ENCODE measurements at places on chromosomes 16 and 17. TPM values are rescaled to one million over a fixed set of nuclear protein-coding genes. Genes with fewer than 3 reads are reported as not detected.

DNA sequence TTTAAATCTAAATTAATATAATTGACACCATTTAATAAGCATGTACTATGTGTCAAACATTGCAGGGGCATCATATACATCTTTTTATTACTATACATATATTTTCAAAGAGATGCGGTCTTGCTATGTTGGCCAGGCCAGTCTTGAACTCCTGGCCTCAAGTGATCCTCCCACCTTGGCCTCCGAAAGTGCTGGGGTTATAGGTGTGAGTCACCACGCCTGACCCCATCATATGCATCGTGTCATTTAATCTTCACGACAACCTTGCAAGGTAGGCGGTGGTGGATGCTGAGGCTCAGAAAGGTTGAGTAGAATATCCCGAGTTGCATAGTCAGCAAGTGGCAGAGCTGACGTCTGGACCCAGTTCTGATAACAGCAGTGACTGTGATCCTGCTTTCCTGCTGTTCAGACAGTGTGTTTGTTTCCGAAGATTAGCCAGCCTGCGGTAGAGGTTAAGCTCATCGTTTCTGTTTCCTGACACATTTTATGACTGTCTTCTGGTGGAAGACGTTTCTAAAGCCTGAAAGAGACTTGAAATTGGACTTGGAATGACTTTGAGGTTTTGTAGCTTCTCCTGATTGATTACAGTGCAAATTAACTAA is 316.6 kb downstream of the SNX29 start:
- no peak for DNase-seq

The ODAD4 gene
- total RNA-seq = 1.3 TPM

DNA sequence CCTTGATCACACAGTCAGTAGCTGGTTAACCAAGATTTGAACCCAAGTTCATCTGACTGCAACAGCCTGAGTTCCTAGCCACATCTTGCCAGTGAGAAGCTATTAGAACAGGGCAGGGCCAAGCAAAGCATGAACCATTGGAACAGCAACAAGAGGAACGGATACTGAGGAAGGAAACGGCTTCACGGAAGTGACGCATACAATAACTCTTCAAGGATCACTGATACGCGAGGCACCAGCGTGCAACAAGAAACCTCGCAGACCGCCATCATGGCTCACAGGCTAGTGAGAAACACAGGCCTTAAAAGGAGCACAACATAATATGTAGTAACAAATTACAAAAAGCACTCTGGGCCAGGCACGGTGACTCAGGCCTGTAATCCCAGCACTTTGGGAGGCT is 114.9 kb downstream of the CDYL2 start:
- no peak for DNase-seq

- peak; percentile 63 for DNase-seq
Measured at GRCh38 chr17:43732958-43733357, 25.6 kb downstream of the SOST start.

GRCh38 chr17:2087597-2088211 is 32.8 kb downstream of the HIC1 start:
- DNase-seq = no peak

DNA sequence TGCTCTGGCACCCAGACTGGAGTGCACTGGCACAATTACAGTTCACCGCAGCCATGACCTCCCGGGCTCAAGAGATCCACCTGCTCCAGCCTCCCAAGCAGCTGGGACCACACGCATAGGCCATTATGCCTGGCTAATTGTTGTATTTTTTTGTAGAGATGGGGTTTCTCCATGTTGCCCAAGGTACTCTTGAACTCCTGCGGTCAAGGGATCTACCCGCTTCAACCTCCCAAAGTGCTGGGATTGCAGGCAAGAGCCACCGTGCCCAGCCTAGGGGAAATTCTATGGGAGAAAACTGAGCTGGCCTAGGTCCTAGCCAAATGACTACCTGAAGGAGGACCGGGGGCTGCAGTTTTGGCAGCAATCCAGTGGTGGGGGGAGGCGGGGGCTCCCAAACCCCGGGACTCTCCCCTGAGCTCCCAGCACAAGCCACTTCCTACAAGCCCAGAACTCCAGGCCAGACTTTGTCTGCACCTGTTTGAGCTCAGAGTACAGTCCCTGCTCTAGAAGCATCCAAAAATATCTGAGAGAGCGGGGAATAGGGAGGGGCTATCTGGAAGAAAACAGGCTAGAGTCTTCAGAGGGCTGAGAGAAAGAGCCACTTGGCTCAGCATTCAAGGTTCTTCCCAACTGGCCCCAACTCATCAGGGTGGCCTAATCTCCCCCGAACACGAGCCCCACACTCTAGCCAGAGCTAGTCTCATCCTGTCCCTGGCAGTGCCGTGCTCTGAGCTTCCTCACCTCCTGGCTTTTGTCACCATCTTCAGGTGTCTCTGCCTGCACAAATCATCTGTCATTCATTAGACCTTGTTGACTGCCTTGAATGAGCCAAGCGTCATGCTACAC is 9.1 kb downstream of the SRL start:
- no peak for DNase-seq

DNA sequence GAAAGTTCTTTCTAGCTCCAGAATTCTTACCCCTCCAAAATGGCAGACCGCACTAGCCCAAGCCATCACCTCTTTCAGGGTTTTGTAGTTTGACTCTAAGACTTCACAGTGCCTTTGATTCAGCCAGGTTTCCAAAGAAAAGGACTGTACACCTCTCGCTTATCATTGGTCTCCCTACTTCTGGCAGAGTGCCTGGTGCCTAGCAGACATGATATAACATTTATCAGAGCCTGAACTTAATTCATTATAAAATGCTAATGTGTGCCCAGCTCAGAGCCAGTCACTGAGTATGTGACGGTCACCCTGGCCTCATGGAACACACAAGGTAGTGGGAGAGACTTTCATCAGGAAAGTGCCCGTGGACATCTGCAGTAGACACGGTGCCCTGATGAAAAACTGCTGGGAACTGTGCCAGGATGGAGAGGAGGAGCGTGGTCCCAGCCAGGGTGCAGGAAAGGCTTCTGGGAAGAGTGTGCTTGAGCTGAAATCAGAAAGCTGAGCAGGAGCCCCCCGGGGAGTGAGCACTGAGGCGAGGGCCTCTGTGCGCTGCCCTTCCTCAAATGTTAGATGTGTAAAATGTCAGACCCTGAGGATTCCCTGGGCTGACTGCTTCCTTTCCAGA is 34.3 kb upstream of the LGALS9 start:
- no peak for DNase-seq

- no peak for DNase-seq
Measured at GRCh38 chr16:78706637-78707036, 607.2 kb downstream of the WWOX start.

GRCh38 chr16:58306327-58306726 is 11.5 kb upstream of the PRSS54 start:
- peak; percentile 55 for DNase-seq

The SLC12A3 gene
- total RNA-seq = not detected

DNA sequence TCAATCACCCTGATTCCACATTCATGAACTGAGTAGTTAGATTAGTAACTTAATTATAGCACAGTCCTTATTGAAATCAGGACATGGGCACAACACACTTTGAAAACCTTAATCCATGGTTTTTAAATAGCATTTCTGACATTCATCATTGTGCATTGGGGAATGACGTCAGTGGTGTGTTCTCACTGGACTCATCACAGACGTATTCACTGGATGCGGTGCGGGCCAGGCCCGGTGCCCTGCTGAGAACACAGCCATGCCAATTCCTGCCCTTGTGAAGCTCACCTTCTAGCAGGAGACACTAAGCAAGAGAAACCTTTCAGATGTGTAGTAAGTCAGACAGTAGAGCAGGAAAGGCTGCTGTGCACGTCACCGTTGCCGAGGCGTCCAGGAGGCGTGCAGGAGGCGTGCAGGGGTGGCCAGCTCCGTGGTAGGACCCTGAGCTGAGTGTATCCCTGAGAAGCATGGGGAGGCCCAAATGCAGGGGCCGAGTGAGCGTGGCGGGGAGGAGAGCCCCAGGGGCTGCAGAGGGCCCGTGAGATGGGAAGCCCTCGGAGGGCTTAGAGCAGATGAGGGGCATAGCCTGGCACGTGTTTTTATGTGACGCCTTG is 12.9 kb downstream of the BANP start:
- no peak for DNase-seq

The ESRP2 gene
- total RNA-seq = 48.8 TPM

DNA sequence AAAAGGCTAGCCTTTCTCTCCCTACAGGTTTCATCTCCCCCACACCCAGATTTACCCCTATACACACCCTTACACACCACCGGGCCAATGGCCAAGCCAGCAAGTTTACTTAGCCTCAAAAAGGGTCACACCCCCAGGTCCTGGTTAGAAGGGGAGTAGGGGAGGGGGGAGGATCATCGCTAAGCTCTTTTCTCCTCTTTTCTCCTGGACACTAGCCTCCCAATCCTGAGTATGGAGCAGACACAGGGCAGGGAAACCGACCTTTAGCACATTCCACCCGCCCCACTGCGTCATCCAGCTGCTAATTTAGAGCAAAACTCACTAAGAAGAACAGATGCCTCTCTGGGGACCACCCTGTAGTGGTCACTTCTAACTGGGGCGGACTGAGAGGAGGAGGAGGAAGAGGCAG is 4.4 kb downstream of the ACLY start:
- DNase-seq = no peak

The CEP112 gene
- 8.1 TPM for total RNA-seq

- peak; percentile 60 for DNase-seq
Measured at GRCh38 chr16:68660359-68660795, 15.3 kb downstream of the CDH3 start.

Data from MCF 10A (cell line).